ENCODE measurements at places on chromosomes 4 and X. TPM values are rescaled to one million over a fixed set of nuclear protein-coding genes. Genes with fewer than 3 reads are reported as not detected.

DNA sequence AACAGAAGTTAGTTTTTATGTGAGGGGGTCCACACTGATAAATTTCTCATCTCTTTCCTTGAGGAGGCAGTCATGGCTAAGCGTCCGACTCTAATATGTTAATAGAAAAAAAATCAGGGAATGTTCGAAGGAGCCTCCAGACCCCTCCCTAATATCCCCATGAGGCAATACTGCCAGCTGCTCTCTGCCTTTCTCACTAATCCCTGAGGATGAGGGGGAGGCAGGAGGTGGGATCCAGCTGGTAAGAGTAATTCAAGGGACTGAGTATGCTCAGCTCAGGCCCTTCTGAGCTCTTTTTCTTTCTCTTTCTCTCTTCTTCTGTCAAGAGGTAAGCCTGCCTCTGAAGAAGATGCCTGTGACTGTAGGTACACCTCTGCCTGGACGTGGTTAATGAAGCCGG is 51.7 kb downstream of the PIR start:
- DNase-seq: no peak

DNA sequence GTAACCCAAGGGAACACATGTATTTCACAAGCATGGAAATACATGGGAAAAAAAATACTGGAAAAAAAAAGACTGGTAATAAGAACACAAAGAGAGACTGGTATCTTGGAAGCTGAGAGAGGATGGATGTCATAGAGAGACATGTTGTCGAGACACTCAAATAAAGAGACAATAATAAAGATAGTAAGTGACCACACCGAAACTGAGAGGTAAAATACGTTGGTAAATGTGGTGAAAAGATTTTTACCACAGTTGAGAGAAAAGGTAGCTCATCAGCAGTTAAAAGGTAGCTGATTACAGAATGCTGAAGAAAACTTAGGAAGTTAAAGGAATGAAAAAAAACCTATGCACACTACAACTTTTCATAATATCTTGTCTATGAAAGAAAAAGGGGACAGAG is 81.1 kb downstream of the ARAP2 start:
- DNase-seq: no peak

- DNase-seq: peak; percentile 71
Observed at GRCh38 chr4:40309250-40309774, 25.8 kb upstream of the CHRNA9 start.

GRCh38 chrX:34764852-34765361 is 107.8 kb upstream of the TMEM47 start:
- no peak for DNase-seq

- no peak for DNase-seq
Observed at GRCh38 chr4:1769692-1770091, 23.4 kb upstream of the FGFR3 start.

The SMR3B gene
- total RNA-seq: not detected

The CYLC1 gene
- total RNA-seq: not detected

- DNase-seq: no peak
Observed at GRCh38 chr4:113276464-113277170, 227.2 kb downstream of the ANK2 start.

DNA sequence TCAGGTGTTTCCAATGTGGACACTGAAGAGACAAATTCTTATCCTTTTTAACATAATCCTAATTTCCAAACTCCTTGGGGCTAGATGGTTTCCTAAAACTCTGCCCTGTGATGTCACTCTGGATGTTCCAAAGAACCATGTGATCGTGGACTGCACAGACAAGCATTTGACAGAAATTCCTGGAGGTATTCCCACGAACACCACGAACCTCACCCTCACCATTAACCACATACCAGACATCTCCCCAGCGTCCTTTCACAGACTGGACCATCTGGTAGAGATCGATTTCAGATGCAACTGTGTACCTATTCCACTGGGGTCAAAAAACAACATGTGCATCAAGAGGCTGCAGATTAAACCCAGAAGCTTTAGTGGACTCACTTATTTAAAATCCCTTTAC is 18.6 kb downstream of the TLR7 start:
- no peak for DNase-seq

DNA sequence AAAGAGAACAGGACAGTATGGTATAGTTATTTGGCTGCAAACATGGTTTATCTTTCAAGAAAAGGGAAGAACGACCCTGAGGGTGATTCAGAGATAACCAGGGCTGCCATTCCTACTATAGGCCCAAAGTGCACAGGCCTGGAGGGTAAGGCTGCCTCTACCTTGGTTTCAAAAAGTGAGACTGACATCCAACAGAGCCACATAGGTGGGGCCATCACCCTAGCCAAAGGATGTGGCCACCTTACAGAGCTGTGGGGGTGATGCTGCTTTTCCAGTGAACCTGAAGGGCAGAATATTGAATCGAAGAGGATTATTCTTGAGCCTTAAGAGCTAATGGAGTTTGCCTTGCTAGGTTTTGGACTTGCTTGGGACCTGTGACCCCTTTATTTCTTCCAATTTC is 15.7 kb downstream of the SH2D1A start:
- DNase-seq: no peak

- no peak for DNase-seq
Observed at GRCh38 chr4:158930639-158930972, 161.8 kb downstream of the FNIP2 start.

- no peak for DNase-seq
Observed at GRCh38 chrX:2263203-2263602, 237.6 kb downstream of the DHRSX start.

The TEX13C gene
- total RNA-seq: not detected

- DNase-seq: peak; percentile 35
Observed at GRCh38 chrX:36908801-36909675, 99.1 kb upstream of the FAM47C start.

Measured in renal cortical epithelial cell (primary cell).